ENCODE measurements at places on chromosomes 3 and 15. TPM values are rescaled to one million over a fixed set of nuclear protein-coding genes. Genes with fewer than 3 reads are reported as not detected.

GRCh38 chr3:109806929-109807328, 469.6 kb upstream of the DPPA4 start:
- peak overlapping the region; percentile 66 for H3K4me3 ChIP-seq
- peaks cover 34% of the 10 kb centered on the region for H3K4me1 ChIP-seq
- peak overlapping the region; percentile 90 for H3K27ac ChIP-seq
- H3K27me3 ChIP-seq = peaks cover 11% of the 10 kb centered on the region
- peak; percentile 41 for DNase-seq
- peaks cover 11% of the 10 kb centered on the region for H3K36me3 ChIP-seq

DNA sequence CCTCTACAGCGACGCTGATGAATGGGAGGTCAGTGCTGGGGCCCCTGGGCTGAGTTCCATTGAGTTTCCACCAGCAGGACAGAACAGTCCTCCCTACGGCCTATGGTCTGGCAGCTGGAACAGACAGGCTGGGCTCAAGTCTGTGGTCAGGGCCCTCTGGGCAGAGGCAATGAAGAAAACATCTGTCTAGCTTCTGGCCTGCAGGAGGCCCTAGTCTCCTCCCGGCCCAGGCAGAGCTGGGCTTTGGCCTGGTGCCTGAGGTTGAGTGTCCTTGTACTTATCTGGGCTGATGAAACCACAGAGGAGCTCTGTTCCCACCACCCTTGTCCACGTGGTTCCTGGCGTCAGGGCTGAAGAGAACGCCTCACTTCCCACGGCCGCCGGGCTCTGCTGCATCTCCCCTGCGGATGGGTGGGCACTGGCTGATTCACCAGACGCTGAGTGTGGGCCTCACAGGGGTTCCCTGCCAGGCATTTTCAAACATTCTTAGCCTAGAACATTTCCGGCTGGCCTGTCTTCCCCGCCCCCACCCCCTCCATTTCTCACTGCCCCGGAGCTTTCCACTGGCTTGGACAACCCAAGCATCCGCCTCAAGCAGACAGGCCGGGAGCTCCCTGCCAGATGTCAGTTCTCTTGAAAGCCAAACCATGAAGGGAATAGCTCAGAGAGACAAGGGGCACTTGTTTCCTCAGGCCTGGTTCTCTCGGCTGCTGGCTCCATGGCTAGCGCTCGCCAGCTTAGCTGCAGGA, 20.3 kb downstream of the PPCDC start:
- H3K4me1 ChIP-seq = peaks cover 89% of the 10 kb centered on the region
- H3K4me3 ChIP-seq = peak overlapping the region; percentile 74
- peak; percentile 32 for DNase-seq
- H3K27me3 ChIP-seq = no peaks in the 10 kb centered on the region
- peak overlapping the region; percentile 86 for H3K27ac ChIP-seq

GRCh38 chr15:91783008-91783407, 70.5 kb upstream of the SLCO3A1 start:
- no peaks in the 10 kb centered on the region for H3K4me1 ChIP-seq
- H3K27ac ChIP-seq = no peak overlapping the region

DNA sequence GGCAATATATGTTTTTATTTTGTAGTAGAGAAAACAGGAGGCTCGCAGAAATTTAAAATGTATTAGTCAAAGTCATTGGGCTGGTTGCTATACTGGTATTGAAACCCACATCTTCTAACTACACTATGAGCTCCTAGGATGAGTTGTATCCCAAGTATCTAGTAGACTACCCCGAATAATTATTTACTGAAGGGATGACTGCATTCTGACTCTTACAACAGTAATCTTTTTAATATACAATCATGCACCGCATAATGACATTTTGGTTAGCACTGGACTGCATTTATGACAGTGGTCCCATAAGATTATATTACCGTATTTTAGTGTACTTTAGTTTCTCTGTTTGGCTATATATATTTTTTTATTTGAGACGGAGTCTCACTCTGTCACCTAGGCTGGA, 15.3 kb downstream of the PIGB start:
- H3K27me3 ChIP-seq = no peaks in the 10 kb centered on the region
- no peak overlapping the region for H3K4me3 ChIP-seq
- H3K27ac ChIP-seq = no peak overlapping the region

- H3K4me1 ChIP-seq = no peaks in the 10 kb centered on the region
- H3K27ac ChIP-seq = no peak overlapping the region
- no peak for DNase-seq
- no peaks in the 10 kb centered on the region for H3K36me3 ChIP-seq
- H3K27me3 ChIP-seq = peaks cover 23% of the 10 kb centered on the region
Measured at GRCh38 chr15:91716536-91716935, 137.0 kb upstream of the SLCO3A1 start.

GRCh38 chr15:95639208-95639607, 691.3 kb upstream of the NR2F2 start:
- H3K4me1 ChIP-seq = no peaks in the 10 kb centered on the region
- H3K27me3 ChIP-seq = no peaks in the 10 kb centered on the region
- no peaks in the 10 kb centered on the region for H3K36me3 ChIP-seq
- DNase-seq = no peak

GRCh38 chr3:152270937-152271336, 2.2 kb downstream of the MBNL1 start:
- H3K4me1 ChIP-seq = peaks cover 54% of the 10 kb centered on the region
- H3K27ac ChIP-seq = peak overlapping the region; percentile 95
- H3K27me3 ChIP-seq = no peaks in the 10 kb centered on the region

DNA sequence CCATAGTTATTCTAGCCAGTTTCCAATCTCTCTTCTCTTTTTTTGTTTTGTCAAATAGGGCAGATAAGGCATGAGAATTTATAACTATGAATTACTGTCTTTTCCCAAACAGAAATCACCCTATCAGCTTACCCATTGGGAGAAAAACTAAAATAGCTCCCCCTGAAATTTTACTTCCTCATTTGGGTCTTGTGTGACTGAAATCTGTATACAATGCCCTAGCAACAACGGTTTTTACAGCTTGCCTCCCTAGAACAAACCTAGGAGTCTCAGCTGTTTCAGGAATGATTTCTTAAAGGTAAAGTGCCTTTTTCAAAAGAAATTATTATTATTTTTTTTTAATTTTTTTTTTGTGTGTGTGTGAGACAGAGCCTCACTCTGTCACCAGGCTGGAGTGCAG, 56.8 kb downstream of the CD86 start:
- H3K4me1 ChIP-seq = no peaks in the 10 kb centered on the region
- H3K27me3 ChIP-seq = no peaks in the 10 kb centered on the region
- peaks cover 38% of the 10 kb centered on the region for H3K36me3 ChIP-seq
- no peak overlapping the region for H3K4me3 ChIP-seq
- no peak for DNase-seq

DNA sequence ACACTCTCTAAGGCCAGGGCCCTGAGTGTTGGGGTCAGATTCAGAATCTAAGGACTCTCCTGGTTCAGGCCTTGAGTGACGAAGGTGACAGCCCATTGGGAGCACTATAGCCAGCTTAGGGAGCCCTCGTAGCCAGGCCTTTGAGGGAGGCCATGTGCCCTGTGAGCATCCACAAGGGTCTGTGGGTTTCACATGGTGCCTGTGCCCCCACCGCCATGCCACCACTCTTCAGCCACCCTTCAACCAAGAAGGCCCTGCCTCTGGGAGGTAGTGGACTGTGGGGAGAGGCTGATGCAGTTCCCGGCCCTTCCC, 37.5 kb downstream of the TSPAN3 start:
- DNase-seq = peak; percentile 14
- no peaks in the 10 kb centered on the region for H3K27me3 ChIP-seq
- no peak overlapping the region for H3K4me3 ChIP-seq
- peaks cover 2% of the 10 kb centered on the region for H3K4me1 ChIP-seq
- H3K36me3 ChIP-seq = peaks cover 89% of the 10 kb centered on the region

DNA sequence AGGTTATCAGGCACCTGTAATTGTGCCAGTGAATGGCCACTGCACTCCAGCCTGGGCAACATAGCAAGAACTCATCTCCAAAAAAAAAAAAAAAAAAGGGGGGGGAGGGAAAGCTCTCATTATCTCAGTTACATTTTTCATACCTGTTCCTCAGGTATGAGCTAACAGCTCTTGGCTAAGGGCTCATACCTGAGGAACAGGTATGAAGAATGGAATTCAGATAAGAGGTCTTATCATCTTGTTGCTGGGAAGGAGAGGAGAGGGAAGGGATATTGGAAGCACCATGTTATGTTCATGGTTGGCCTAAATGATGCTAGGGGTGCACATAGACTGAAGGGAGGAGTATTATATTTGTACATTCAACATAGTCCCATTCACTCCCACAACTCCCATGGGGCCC, 2.6 kb downstream of the SLC15A2 start:
- H3K4me1 ChIP-seq = no peaks in the 10 kb centered on the region
- DNase-seq = no peak
- H3K4me3 ChIP-seq = no peak overlapping the region

SCG5 gene
- total RNA-seq = 3.8 TPM

RMDN3 gene
- total RNA-seq = 28.4 TPM

CCR3 gene
- total RNA-seq = 1.9 TPM

CP gene
- not detected for total RNA-seq

RLBP1 gene
- total RNA-seq = not detected

SLC25A20 gene
- 29.5 TPM for total RNA-seq

PPM1L gene
- total RNA-seq = 5.9 TPM

TMIE gene
- total RNA-seq = 0.20 TPM

Measured in activated CD4-positive, alpha-beta memory T cell treated with anti-CD3 and anti-CD28 coated beads, Interleukin-2, amount 10 ng/mL, durations not matched to agents 7 days and 5 days (primary cell).